RWPE2 (cell line): ENCODE measurements at places on chromosomes 3 and 15.

DNA sequence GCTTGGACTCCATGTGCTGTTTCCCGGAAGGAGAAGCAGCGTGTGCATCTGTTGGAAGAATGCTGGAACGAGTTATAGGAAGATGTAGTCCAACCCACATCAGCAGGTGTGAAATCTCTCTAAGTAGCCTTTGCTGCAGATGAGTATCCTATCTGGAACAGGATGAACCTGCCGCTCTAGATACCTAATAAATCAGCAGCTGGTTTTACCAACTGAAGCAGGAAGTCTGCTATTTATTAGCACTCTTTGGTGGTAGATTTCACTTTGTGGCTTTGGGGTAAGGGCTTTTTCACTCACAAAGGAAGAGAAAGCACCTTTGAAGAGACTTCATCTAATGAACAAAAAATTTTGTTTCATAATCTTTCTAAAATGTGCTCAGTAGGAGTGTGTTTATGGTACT lies 66.4 kb downstream of the DCUN1D1 start:
- DNase-seq = no peak

DNA sequence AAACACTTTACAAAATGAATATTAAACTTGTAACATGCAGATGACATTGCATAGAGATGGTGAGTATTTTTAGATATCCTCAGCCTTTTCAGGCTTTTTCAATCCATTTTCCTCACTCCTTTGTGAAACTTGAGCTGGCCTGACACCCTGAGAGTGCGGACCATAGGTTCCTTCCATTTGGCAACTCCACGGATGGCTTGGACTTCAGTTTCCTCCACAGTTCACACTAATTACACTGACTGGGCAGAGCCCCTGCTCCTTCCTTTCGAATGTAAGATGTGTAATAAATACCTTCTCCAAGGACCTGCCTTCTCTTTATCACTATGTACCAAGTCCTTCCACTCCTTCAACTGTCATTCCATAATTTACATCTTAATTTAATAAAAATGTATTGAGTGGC lies 141.7 kb upstream of the LRIG1 start:
- DNase-seq = no peak

GRCh38 chr3:95312650-95313049 lies 1249.8 kb downstream of the NSUN3 start:
- no peak for DNase-seq

DNA sequence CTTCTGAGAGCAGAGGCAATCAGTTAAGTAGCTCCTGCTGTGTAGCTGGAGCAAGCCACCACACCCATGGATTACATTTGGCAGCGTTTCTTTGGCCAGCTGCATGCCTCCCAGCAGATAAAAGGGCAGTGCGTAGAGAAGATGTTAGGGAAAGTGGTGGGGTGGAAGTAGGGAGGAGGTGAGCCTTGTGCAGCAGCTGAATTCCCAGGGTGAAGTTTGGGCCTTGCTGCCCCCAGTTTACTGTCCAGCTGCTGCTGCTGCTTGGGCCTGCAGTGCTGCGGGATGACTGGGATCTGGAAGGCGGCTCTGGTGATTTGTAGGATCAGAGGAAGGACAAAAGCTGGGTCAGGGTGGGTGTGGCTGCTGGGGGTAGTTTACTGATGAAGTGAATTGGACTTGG lies 318.7 kb upstream of the C2CD4B start:
- DNase-seq = peak; percentile 49

DNA sequence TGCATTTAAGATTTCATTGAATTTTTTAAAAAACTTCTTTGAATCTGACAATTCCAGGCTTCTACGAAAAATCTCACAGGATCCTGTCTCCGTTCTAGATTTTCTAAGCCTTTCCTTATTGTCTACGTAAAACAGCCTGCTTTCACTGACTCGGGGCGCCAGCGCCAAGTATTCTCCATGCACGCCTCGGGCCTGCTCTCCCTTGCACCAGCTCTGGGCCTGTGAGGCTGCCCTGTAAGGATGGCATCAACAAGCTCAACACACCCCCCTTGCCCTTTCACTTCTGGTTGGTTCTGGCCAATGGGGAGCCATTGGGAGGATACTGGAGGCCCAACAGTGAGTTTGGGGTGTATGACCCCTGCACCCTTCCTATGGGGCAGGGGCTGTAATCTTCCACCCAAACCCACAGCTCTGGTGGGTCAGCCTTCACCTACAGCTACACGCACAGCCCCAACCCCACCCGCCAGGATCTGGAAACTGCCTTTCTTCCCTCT lies 47.8 kb downstream of the SLC41A3 start:
- peak; percentile 22 for DNase-seq

GRCh38 chr15:67411486-67411885 lies 109.4 kb upstream of the C15orf61 start:
- DNase-seq = no peak
